Muscle of leg (tissue), 16 donors: ENCODE measurements at places on chromosomes 6 and 20. TPM values are rescaled to one million over a fixed set of nuclear protein-coding genes. Genes with fewer than 3 reads are reported as not detected.
A peak's percentile ranks its signal among the peaks of the same experiment; 100 is the strongest.

Gene MYBL2
- 6.4 TPM for total RNA-seq

Gene SCRT2
- not detected for total RNA-seq

DNA sequence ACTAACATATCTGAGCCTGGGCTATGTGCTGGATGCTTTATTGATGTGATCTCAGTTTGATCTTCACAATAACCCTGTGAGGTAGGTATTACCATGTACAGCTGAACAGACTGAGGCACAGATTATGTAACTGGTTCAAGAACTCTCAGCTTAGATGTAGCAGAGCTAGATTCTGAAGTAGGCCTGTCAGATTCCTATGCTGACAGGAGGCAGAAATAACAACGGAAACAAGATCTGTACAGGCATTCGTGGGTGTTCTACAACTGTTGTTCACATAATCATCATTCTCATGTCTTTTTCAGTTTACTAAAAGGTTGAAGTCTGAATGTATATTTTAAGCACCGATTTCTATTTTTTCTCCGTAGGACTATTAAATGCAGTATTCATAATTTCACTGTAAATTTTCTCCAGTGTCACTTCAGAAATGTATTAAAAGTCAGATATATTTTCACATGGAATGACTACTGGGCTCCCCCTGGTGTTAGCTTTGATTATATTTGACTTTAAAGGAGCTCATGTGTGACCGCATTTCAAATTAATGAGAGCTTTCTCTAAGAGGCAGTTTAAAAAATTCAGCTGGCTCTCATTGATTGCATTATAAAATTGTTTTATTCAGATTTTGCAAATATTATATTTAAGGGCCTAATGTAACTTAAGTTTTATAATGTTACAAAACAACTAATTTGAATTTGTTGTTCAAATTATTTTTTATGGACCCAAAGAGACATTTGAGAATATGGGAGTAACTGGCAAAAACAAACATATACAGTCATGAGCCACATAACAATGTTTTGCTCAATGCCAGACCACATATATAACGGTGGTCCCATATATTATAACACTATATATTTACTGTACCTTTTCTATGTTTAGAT is 36.4 kb upstream of the SLC17A4 start:
- no peaks in the 10 kb centered on the region for H3K4me1 ChIP-seq
- H3K27me3 ChIP-seq = no peaks in the 10 kb centered on the region
- no peak overlapping the region for H3K27ac ChIP-seq
- H3K36me3 ChIP-seq = no peaks in the 10 kb centered on the region
- no peak overlapping the region for H3K4me3 ChIP-seq

- no peak overlapping the region for H3K27ac ChIP-seq
- H3K4me1 ChIP-seq = no peaks in the 10 kb centered on the region
- no peaks in the 10 kb centered on the region for H3K36me3 ChIP-seq
These were observed 76.0 kb upstream of the ADGRB3 start for GRCh38 chr6:68559070-68559469.

Gene FKBP1A
- 72.7 TPM for total RNA-seq

- H3K36me3 ChIP-seq = no peaks in the 10 kb centered on the region
- DNase-seq = no peak
- no peak overlapping the region for H3K27ac ChIP-seq
- no peak overlapping the region for H3K4me3 ChIP-seq
- H3K27me3 ChIP-seq = peaks cover 5% of the 10 kb centered on the region
These were observed 294.3 kb downstream of the CDC5L start for GRCh38 chr6:44681761-44682160.

GRCh38 chr6:73803562-73804241 is 107.7 kb downstream of the CD109 start:
- no peaks in the 10 kb centered on the region for H3K36me3 ChIP-seq
- peak; percentile 24 for DNase-seq
- peaks cover 2% of the 10 kb centered on the region for H3K4me1 ChIP-seq
- H3K27me3 ChIP-seq = no peaks in the 10 kb centered on the region
- H3K4me3 ChIP-seq = no peak overlapping the region
- no peak overlapping the region for H3K27ac ChIP-seq

DNA sequence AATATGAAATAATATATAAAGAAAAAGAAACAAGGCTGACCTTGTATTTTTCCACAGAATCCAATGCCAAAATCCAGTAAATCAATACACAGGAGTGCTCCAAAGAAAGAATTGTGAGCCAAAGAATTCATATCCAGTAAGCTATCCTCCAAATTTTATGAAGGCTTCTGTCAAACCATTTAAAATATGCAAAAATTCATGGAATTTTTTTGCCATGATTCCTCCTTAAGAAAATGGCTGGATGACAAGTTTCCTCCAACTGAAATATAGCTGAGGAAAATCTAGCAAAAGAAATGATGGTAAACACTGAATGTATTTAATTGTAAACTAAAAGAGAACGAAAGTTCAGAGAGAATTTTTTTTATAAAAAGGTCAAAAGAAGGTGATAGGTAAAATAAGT is 290.3 kb downstream of the UBE3D start:
- DNase-seq = peak; percentile 72
- H3K4me1 ChIP-seq = no peaks in the 10 kb centered on the region
- no peaks in the 10 kb centered on the region for H3K27me3 ChIP-seq

DNA sequence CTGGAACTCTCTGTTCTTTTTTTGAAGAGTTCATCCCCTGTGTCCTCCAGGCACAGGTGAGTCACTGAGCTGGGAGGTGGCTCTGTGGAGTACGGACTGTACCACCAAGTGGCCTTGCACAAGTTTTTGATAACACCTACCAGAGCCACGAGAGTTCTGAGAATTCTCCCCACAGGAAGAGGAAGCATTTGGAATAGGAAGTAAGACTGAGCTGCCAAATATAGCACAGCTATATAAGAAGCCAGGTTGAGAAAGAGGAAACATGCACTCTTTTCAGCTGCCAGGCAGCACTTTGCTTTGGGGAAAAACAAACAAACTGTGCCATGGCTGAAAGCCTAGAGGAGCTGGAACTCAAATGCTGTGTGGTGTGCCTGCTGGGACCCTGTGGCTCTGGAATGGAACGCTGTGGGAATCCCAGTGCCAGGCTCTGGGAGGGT is 70.8 kb upstream of the RIPOR2 start:
- H3K27ac ChIP-seq = peak overlapping the region; percentile 67
- H3K4me1 ChIP-seq = peaks cover 2% of the 10 kb centered on the region
- no peaks in the 10 kb centered on the region for H3K36me3 ChIP-seq

Gene MTFR2
- total RNA-seq = 0.58 TPM

Gene PTK6
- not detected for total RNA-seq

DNA sequence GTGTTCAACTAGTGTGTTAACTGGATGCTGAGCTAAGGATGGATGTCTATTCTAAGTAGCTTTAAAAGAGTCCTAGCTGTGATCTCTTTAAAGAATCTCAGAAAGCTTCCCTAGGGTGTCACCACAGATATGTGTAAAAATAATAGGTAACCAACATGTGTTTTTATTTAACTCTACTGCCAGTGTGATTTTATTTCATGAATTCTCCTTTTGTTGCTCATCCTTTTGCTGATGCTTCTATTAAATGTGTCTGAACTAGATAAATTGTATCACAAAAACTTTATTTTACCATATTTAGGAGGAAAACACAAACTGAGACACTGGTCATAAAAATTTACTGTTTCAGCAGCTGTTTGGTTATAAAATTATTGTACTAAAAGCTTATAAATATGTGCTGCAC is 809.4 kb upstream of the CITED2 start:
- no peaks in the 10 kb centered on the region for H3K27me3 ChIP-seq
- H3K4me3 ChIP-seq = no peak overlapping the region
- H3K27ac ChIP-seq = no peak overlapping the region
- H3K4me1 ChIP-seq = no peaks in the 10 kb centered on the region

DNA sequence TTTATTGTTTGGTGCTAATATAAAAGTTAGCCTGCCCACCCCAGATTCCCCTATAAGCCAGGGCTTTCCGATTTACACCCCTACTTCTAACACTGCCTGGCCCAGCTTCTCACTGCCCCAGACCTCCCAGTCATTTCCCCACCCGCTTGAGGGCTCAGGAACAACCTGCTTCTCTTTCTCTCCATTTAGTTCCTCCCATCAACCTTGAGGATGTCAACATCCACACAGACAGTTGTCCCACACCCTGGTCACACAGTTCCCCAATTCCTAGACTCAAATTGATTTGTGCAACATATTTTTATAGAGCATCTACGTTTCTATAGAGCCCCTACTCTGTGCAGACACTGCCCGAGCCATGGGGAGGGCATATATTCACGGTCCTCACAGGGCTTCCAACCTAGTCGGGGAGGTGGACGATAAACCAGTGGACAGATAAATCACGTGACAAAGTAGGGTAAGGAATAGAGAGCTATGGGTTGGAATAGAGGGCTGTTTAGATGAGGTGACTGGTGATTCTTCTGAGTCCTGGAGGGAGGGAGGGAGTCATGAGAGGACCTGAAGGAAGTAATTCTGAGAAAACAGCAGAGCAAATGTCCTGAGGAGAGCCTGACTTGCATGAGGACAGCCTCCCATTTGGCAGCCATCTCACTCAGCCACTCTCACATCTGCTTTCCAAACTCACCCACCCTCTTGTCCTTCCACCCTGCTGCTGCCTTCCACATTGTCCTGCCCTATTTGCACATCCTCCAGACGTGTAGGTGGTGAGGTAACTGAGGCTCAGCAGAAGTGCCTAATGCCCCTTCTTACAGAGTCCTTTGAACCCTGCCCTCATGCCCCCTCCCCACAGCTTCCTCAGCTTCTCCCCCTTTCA is 6.3 kb downstream of the GABRR2 start:
- H3K27me3 ChIP-seq = no peaks in the 10 kb centered on the region
- no peak overlapping the region for H3K27ac ChIP-seq
- H3K36me3 ChIP-seq = no peaks in the 10 kb centered on the region
- H3K4me1 ChIP-seq = peaks cover 28% of the 10 kb centered on the region
- DNase-seq = no peak
- no peak overlapping the region for H3K4me3 ChIP-seq

GRCh38 chr6:137017081-137017480 is 27.7 kb downstream of the IL20RA start:
- H3K36me3 ChIP-seq = no peaks in the 10 kb centered on the region
- DNase-seq = no peak
- H3K4me1 ChIP-seq = peaks cover 13% of the 10 kb centered on the region
- peak overlapping the region; percentile 63 for H3K27ac ChIP-seq

Gene SRSF12
- total RNA-seq = 2.8 TPM

Gene GSTA1
- total RNA-seq = not detected

- no peak overlapping the region for H3K4me3 ChIP-seq
- no peak overlapping the region for H3K27ac ChIP-seq
- H3K4me1 ChIP-seq = no peaks in the 10 kb centered on the region
- H3K36me3 ChIP-seq = no peaks in the 10 kb centered on the region
- no peaks in the 10 kb centered on the region for H3K27me3 ChIP-seq
- no peak for DNase-seq
These were observed 226.3 kb downstream of the TBXT start for GRCh38 chr6:165941249-165941775.

GRCh38 chr20:56249244-56249955 is 868 bp downstream of the MC3R start:
- no peak overlapping the region for H3K27ac ChIP-seq
- H3K4me3 ChIP-seq = no peak overlapping the region
- no peaks in the 10 kb centered on the region for H3K4me1 ChIP-seq
- no peaks in the 10 kb centered on the region for H3K36me3 ChIP-seq
- H3K27me3 ChIP-seq = no peaks in the 10 kb centered on the region

Gene UBD
- 0.31 TPM for total RNA-seq

DNA sequence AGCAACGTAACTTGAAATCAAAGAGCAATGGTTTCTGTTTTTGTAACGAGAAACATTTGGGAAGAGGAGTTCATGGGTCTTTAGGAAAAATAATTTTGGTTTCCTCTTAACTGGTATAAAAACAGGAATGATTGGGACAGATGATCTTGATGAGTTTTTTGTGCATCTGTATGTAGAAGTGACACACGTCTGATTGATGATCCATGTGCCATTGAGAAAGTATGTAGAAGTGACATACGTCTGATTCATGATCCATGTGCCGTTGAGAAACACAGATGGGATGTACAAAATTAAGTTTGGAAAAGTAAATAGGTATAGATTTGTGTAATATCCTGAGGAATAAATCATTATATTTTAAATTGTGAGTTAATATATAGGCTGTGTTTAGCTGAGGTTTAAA is 2.1 kb downstream of the KIAA1586 start:
- H3K4me3 ChIP-seq = no peak overlapping the region
- H3K36me3 ChIP-seq = peaks cover 7% of the 10 kb centered on the region
- H3K4me1 ChIP-seq = no peaks in the 10 kb centered on the region
- no peak for DNase-seq
- H3K27ac ChIP-seq = no peak overlapping the region
- H3K27me3 ChIP-seq = no peaks in the 10 kb centered on the region

- H3K27me3 ChIP-seq = no peaks in the 10 kb centered on the region
- H3K27ac ChIP-seq = no peak overlapping the region
- H3K4me3 ChIP-seq = no peak overlapping the region
- DNase-seq = peak; percentile 58
- H3K4me1 ChIP-seq = peaks cover 23% of the 10 kb centered on the region
These were observed 143.4 kb downstream of the JARID2 start for GRCh38 chr6:15389084-15389764.

Gene TMEM217
- 0.49 TPM for total RNA-seq

DNA sequence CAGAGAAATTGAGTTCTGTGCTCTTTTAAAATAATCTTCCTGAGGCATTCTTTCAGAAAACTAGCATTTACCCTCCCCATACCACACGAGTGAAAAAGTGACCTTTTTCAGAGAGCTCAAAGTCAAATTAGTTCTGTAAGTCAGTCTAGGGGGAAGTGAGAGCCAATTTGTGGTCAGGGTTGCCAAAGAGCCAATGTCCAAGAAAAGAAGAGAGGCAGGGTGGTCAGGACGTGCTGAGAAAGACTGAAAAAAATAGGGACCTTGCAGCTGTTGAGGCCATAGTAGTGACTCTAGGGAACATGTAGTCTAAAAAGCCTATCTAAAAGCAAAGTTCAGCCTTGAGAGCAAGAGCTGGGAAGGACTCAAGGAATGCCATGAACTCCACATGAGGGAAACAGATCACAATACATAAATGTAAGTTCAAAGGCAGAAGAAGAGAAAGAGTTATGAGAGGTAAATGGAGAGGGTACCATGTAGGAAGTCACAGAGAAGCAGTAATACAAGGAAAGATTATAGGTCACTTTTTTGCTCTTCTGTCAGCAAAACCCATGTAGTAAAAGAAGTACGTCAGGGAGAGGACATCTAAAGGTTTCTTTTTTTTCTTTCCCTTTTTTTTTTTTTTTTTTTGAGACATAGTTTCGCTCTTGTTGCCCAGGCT is 565.1 kb upstream of the FLRT3 start:
- no peak overlapping the region for H3K27ac ChIP-seq
- H3K36me3 ChIP-seq = no peaks in the 10 kb centered on the region
- DNase-seq = peak; percentile 40
- H3K27me3 ChIP-seq = no peaks in the 10 kb centered on the region
